Activated T-cell treated with anti-CD3 and anti-CD28 coated beads for 1 hour (primary cell): ENCODE measurements at places on chromosomes 5 and 9.

DNA sequence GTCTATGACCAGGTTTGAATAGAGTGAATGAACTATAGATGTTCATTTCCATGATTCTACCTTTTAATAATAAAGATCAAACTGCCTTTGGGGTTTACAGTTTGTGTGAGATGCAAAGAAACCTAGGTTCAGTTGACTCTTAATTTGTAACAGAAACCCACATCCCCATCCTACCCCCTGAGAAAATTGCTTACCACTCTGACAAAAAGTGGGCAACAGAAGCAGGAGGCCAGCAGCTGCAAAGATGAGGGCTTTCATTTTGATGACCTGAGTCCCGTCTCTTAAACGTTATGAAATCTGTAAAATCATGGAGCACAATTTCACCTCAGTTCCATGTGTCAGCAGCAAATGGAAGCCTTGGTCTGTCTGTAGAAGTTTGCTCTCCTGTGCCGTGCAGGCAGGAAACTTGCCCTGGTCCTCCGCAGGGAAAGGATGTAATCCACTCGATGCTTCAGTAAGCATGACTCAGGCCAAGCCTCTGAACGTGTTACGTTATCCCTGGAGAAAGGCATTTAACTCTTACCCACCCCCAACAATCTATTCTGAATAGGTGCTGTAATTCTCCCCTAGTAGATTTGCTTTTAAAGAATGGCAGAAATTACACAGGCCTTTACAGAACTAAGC, at the start of gene F2RL2:
Gene F2RL2 (minus strand): TSS at position 431 of the 624 bp plus-strand sequence. CDS start 173 bp downstream, at position 258.
- DNase-seq: no peak

GRCh38 chr5:132261881-132262845, 4.7 kb downstream of the PDLIM4 start:
- DNase-seq: no peak

DNA sequence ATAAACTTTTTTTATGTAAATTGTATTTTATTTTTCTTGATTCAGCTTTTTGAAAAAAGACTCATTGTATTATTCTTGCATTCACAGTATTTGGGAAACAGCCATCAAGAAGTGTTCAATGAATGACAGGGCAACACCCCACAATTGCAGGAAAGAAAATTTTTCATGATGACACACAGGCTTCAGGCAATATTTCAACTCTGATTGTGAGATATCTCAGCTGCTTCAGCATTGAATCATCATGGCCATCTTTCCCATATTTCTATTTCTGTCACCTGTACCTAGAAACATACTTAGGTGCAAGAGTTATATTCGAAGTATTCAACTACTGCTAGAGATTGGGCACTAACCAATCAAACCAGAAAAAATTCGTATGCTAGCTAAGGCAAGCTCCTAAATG, 446.0 kb downstream of the ISL1 start:
- no peak for DNase-seq

DNA sequence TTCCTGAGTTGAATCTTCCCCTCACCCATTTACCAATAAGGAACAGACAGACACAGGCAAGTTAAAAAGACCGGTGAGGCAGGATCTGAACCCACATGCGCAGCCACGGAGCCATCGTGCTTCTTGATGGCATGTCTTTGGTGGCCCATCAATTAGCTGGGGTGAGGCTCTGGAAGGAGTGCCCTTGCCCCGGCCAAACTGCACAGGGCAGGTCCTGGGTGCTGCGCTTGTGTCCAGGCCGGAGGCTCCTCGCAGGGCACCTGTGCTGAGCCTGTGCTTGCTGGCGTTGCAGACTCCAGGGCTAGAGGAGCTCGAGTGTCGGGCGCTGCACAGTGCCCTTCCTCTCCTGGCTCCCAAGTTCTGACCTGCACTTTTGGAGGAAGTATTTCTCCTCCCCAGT, 66.4 kb downstream of the PSMB7 start:
- no peak for DNase-seq

DNA sequence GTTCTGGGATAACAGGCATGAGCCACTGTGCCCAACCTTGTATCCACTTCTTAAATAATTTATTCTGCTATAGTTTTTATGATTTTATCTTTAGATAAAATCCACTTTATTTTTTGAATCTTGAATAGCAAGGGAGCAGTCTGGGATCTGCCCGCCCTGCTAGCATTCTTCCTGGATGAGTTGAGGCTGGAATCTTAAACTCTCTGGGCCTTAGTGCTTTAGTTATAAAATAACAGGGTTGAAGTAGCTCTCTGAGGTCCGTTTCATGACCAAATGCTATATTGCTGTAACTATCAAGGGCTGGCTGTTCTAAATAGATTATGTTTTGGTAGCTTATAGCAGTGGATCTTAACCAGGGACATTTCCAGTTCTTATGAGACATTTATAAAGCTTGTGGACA, 20.8 kb downstream of the ACER2 start:
- DNase-seq: no peak

GRCh38 chr9:133967024-133967741, 24.9 kb downstream of the VAV2 start:
- no peak for DNase-seq

DNA sequence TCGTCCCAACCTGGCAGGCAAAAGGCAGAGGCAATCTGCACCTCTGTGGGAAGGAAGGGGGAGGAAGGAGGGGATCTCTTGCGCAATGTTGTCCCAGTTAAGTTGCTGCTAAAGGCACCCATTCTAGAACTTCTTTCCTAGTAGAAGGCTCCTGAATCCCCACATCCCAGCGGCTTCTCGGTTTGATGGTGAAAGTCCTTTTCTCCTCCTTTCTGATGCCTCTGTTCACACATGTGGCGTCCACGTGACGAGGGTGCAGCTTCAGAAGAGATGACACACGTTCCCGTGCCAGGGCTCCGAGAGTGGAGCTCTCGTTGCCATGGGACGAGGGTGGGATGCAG, 96.9 kb upstream of the FCN2 start:
- DNase-seq: no peak

- no peak for DNase-seq
Observed at GRCh38 chr9:127877566-127877998, at the start of gene AK1. TSS of gene AK1 (minus strand) at chr9:127877675. CDS start at chr9:127874617, 3,058 bp downstream.

DNA sequence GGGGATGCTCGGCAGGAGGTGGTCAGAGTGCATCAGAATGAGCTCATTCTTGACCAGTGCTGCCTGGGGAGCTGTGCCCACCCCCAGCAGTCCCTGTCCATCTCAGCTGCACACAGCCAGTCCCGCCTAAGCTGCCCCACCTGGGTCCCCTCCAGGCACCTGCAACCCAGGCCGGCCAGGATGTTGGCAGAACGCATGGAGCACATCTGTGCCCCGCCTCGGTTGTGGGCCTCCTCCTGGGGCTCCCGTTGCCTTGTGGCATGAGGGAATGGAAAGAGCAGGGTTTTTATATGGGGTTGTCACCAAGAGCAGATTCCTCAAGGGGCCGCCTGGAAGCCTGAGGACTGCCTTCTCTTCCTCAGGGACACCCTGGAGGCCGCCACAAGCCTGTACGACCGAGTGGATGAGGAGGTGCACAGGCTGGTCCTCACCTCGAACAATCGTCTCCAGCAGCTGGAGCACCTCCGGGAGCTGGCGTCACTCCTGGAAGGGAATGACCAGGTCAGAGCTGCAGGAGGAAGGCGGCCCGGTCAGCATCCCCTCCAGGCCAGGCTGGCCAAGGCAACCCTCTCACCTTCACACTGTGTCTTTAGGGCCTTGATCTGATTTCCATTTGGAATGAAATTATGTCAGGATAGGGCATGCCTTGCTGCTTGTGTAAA, 34.8 kb upstream of the LRRC14B start:
- DNase-seq: no peak

GRCh38 chr5:104412649-104413240, 850.2 kb upstream of the NUDT12 start:
- DNase-seq: no peak

GRCh38 chr5:134989266-134989830, 21.6 kb downstream of the CATSPER3 start:
- DNase-seq: no peak

GRCh38 chr5:91269198-91269597, 113.9 kb downstream of the ARRDC3 start:
- no peak for DNase-seq

DNA sequence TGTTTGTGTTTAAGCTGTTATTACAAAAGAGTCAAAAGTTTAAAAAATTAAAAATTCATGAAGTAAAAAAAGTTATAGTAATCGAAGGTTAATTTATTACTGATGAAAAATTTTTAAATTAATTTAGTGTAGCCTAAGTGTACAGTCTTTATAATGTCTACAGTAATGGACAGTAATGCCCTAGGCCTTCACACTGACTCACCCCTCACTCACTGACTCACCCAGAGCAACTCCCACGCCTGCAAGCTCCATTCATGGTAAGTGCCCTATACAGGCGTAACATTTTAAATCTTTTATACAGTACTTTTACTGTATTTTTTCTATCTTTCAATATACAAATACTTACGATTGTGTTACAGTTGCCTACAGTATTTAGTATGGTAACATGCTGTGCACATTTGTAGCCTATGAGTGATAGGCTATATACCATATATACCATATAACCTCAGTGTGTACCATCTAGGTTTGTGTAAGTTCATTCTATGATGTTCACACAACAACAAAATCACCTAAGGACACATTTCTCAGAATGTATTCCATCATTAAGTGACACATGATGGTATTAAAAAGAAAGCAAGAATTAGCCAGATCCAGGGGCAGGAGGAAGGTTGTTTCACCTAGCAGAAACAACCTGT, 40.1 kb downstream of the DCAF10 start:
- DNase-seq: no peak

GRCh38 chr9:131545003-131545785, at the start of gene PRRT1B:
TSS of gene PRRT1B (plus strand) at chr9:131545523. CDS start at chr9:131545616, 93 bp downstream.
- no peak for DNase-seq

DNA sequence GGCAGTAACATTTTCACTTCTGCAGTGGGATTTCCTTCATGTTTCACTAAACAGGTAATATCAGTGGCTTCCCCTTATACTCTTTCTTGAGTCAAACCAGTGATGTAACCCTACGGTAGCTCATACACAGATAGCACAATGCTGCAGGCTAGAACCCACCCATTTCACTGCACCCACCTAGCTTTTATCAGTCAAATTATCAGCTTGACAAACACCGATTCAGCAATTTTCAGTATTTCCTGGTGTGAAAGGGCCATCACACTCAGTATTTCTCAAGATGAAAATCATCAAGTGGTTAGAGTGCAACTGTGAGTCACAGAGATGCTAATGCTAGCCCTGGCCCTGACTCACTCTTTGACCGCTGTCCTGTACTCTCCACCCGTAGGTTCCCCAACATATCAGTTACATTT, 242.3 kb upstream of the PTGER4 start:
- DNase-seq: no peak

DNA sequence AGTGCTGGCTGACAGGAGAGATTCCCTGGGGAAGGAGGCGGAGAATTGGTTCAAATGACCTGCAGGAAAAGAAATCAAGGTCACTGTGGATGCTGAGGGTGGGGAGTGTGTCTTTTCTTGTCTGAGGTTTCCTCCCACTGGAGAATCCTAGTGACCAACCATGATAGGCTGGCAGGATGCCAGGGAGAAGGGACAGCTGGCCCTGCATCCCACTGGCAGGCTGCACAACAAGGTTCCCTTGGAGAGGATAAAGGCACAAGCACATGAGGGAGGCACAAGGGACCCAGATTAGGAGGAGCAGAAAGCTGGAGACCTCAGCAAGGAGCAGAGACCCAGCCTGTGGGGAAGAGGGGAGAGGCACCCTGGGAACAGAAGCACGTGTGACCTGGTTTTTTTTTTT, 11.4 kb upstream of the ZDHHC12 start:
- no peak for DNase-seq

GRCh38 chr5:6570530-6570929, 62.3 kb downstream of the NSUN2 start:
- no peak for DNase-seq

GRCh38 chr5:122653087-122654017, 121.5 kb upstream of the SNX2 start:
- DNase-seq: no peak

GRCh38 chr5:6427694-6428093, 21.0 kb upstream of the UBE2QL1 start:
- DNase-seq: no peak

GRCh38 chr9:129079829-129080228, 1.1 kb upstream of the DOLPP1 start:
- no peak for DNase-seq

DNA sequence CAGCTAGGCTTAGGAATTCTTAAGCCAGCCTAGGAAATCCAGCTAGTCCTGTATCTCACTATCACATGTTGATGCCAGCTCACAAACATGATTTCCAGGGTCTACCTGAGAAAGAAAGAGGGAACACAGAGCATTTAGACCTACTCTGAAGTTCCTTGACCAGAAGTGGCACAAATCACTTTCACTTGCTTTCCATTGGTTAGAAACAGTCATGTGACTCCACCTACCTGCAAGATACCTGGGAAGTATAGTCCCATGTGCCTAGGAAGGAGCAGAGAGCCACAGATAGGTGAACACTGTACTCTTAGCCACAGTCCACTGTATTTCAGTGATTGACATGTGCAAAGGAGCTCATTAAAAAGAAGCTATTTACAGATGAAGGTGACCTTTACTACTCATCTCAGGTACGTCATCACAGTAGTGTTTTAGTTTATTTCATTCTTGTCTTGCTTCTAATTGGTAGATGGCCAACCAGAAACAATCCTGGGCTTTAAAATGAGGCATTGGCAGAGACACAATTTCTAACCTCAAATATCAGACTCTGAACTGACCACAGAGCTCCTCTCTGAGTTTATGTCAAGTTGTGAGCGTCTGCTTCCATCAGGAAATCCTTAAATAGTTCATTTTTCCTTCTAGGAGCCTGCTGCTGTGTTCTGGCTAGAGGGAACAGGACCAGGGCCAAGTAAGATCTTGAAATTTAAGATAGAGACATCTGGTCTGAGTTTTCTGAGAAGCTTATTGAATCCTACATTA, 340.7 kb downstream of the TLE4 start:
- no peak for DNase-seq

GRCh38 chr5:90424245-90424644, 14.7 kb upstream of the CETN3 start:
- DNase-seq: no peak
